HS-5 (cell line): ENCODE measurements at places on chromosomes 13 and 19.

- DNase-seq, result no peak
Observed at GRCh38 chr19:43499042-43499441, 5.5 kb downstream of the PHLDB3 start.

DNA sequence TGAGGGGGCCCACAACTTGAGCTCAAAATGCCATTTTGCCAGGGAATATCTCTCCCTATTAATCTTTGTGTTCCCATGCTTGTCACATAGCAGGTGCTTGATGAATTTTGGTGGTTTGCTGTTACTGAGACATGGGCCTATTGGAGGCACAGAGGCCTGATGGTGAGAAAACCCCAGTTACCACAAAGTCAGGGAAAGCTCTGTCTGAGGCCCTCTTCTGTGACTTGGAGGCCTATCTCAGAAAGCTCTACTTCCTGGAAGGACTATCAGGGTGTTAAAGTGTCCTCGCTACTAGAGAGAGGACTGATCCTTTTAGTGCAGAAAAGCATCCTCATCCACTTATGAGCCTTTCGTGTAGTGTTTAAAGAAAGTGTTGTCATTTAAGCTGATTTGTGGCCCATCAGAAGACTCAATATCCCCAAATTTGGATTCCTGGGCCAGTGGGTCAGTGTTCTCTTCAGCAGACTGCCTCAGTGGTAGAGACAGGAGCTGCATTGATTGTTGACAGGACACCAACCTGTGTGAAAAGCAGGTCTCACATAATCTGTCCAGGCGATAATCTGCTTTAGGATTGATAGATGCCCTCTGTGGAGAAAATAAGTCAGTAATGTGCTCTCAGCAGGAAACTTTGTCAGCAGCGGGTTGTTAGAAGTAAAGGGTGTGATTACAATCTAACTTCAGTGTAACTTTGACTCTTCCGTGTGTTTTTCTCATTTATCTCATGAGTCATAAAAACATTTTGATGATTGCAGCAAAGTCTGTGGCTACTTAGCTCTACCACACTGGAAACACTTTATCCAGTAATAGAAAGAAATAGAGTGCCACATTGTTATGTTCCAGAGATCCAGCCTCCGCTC, 121.0 kb downstream of the AKAP11 start:
- no peak for DNase-seq

DNA sequence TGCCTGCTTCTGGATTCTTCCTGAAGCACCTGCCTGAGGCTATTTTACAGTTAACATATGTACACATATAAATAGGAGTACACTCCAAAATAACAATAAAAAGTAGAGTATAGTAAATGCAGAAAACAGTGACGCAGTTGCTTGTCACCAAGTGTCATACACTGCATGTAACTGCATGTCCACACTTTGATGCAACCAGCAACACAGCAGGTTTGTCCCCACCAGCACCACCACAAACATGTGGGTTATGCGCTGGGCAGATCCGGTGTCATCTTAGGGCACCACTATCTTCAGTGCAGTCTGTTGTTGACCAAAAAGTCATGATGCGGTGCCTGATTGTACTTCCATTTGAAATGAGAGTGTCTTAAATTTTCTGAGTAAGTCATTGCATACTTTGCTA, 51.3 kb downstream of the COL4A2 start:
- DNase-seq, result no peak

GRCh38 chr19:32622002-32622401, 41.0 kb downstream of the PDCD5 start:
- no peak for DNase-seq

GRCh38 chr19:4360641-4361151, 17.3 kb downstream of the MPND start:
- no peak for DNase-seq

DNA sequence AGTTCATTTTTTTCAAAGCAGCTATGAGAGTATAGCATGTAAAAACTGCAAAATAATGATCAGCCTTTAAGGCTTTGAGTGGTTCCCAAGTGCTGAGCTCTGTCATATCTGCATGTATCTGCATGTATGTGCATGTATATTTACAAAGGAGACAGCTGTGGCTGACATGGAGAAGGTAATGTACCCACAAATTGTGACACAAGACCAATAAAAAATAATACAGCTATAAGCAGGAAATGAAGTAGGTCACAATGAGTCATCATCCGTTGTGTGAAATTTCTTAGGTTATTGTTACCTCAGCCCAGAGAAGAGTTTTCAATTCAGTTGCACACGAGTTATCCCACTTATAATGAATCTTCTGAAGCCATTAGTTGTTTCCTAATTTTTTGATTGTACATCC, 60.9 kb upstream of the MED4 start:
- DNase-seq, result peak; percentile 32

DNA sequence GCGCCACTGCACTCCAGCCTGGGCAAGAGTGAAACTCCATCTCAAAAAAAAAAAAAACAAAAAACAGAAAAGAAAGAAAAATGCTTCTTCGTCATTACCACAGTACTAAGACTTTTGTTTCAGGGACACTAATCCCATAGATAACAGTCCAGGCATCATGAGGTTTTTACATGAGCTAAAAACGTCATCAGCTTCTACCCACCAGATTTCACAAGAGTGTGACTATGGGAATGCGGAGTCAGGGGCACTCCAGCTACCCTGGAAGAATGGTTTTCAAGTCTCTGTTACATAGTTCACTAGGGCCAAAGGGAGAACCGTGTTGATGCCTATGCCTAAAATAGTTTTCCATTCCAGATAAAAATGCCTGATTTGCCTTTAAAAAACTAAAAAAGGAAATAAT, 33.2 kb downstream of the RAB20 start:
- DNase-seq, result no peak

- no peak for DNase-seq
Observed at GRCh38 chr19:51632126-51632525, 1.9 kb upstream of the SIGLEC5 start.

DNA sequence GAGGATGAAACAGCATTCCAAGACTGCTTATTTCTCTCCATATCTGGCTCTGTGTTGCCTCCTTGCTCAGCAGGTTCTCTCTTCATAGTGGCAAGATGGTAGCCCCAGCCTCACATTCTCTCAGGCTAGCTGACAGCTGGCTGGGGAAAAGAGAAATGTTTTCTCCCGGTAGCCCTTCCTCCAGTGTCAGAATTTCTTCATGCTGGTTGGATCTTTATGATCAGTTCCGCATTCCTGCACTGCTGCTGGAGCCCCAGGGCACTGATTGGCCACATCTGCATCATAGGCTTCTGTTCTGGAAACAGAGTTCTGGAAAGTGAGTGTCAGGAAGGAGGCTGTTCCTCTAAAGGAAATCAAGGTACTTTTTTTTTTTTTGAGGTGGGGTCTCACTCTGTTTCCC, 24.6 kb downstream of the POP4 start:
- no peak for DNase-seq

DNA sequence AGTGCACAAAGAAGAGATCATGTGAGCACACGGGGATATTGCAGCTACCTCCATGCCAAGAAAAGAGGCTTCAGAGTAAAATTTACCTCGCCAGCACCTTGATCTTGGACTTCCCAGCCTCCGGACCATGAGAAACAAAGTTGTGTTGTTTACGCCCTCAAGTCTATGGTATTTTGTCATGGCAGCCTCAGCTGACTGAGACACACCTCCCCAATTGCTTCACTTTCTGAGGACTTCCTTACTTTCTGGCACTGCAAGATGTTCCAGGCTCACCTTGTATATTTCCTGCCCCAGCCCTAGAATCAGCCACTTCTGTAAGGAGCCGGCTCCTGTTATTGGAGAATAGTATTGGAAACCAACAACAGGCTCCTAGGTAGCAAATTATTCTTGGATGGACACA, 6.6 kb upstream of the CEBPG start:
- no peak for DNase-seq

- DNase-seq, result no peak
Observed at GRCh38 chr19:11446652-11447301, 11.3 kb downstream of the PRKCSH start.

DNA sequence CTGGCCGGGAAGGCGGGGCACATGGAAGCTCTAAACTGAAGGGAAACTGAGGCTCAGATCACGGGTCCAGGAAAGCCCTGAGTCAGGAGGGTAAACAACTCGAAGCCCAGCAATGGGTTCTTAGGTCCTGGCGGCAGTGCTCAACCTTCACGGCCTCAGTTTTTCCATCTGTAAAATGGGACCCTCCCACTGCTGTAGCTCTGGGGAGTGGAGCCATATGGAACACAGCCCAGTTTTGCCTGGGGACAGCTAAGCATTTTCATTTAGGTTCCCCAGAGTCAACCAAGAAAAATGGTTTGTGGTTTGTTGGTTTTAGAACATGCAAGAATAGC, 30.4 kb downstream of the CEBPG start:
- no peak for DNase-seq

DNA sequence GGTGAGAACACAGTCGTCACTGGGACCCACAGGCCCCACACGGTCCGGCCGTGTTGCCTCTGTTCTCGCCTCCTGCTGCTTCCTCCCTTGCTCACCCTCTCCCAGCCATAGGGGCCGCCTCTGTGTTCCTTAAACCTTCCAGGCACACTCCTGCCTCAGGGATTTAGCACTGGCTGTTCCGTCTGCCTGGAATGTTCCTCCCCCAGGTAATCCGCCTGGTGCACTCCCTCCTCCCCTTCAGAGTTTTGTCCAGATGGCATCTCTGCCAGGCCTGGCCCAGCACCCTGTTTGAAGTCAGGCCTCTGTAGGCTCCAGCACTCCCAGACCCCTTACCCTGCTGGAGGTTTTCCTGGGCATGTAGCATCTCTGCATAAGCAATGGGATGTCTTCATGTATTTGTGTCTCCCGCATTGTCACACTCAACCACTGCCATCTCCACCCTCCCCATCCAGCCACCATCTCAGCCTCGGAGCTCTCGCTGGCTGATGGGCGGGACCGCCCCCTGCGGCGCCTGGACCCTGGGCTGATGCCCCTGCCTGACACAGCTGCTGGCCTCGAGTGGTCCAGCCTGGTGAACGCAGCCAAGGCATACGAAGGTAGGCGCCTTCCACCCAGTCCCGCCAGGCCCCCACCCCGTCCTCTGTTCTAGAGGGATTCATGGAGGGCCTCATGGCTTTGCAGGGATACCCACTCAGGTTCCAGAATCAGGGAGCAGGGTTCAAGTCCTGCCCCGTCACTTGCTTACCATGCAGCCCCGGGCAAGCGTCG, 25.9 kb downstream of the DPF1 start:
- no peak for DNase-seq

DNA sequence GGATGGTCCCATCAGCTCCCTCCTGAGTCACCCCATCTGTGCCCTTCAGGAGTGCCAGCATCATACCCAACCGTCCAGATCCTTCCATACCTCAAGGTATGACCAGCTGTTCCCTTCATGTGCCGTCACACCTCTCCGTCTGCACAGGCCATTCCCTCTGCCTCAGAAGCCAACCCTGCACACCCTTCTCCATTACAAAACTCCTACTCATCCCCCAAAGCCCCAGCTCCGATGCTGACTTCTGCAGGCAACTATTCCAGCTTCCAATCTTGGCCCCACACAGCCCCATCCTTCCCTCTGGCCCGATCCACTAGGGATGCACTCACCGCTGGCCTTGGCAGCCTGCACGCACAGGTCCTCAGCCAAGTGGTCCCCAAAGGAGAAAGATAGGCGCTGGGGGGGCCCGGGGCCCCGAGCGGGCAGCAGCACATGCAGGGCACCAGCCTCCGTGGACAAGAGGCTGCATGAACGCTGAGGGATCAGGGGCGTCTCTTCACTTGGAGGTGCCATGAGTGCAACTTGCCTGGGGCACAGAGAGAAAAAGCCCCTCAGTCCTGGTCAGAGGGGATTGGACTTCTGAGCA, 3.8 kb downstream of the JAK3 start:
- no peak for DNase-seq

DNA sequence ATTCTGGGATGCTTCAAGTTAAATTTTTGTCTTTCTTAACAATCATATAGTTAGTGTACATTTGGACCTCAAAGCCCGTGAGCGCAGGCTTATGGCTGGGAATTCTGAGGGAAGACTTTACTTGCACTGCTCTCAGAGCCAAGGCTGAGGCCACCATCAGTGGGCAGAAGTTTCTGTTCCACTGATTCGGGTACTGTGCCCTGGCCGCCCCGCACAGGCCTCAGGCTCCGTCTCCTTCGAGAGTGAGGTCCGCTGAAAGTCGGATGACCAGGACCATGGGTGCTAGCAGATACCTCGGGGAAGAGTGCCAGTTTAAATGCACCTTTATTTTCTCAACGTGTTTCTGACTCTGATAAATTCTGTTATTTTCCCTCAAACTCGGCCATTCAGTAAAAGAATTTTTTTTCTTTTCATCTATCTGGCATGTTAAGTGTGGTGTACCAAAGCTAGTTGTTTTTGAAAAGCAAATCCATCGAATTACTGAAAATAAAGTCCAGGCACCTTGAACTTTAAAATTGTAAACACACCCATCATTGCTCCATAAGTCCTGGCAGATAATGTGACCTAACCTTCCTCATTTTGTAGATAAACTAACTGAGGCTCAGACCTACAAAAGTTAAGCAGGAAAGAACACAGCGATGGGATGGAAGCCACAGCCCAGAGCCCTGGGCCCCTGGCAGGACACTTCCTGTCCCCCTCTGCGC, 126.7 kb downstream of the SOX1 start:
- DNase-seq, result no peak

DNA sequence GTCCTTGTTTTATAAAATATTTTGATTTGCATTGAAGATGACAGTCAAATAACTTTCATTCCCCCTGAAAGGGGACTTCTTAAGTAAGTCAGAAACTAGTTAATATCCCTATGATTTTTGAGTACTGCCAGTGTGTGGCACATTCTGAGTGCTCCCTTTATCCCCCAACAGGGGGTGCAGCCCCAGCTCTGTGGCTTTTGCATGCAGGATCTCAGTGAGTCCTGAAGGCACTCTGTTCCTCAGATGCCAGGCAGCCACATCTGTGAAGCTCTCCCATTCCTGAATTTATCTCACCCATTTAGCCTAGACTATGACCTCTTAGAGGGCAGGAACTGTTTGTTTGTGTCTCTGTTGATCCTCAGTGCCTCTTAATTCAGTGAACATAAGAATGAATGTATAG, 123.1 kb downstream of the CDK8 start:
- DNase-seq, result no peak

DNA sequence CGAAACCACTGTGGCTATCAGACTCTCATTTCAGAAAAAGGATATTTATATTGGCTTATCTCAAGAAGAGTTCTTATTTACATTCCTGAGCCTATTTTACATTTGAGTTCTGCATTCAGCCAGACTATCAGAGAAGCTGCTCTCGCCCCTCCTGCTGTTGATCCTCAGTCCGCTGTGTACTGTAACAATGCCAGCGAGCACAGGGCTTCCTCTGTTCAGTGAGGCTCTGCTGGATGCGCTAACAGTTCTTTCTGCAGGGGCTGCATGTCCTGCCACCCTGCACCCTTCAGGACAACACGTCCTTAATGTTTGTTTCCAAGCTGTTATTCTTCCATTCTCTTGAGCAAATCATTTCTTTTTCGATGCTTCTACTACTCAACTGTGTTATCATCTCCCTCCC, 463.7 kb upstream of the SGCG start:
- DNase-seq, result no peak

DNA sequence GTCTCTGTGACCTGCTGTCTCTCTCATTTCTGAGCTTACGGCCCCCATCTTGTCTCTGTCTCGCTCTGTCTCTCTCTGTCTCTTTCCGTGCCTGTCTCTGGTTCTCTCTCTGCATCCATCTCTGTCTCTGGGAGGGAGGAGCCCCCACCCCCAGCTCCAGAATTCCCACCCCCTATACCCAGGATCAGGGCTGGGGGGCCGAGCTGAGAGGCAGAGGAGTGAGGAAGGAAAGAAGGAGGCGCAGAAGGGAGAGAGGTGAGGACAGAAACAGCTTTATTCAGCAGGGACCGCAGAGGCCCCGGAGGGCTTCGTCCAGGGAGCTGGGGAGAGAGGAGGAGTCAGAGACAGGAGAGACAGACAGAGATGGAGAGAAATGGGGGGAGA, 14.0 kb downstream of the JOSD2 start:
- no peak for DNase-seq

- no peak for DNase-seq
Observed at GRCh38 chr19:40596608-40597328, 4.4 kb upstream of the LTBP4 start.
